ENCODE measurements at places on chromosomes 7 and 10. TPM values are rescaled to one million over a fixed set of nuclear protein-coding genes. Genes with fewer than 3 reads are reported as not detected.

CPVL gene
- 7.8 TPM for total RNA-seq

PLAC9 gene
- total RNA-seq: 6.3 TPM

RPEL1 gene
- total RNA-seq: not detected

NPSR1 gene
- 4.4 TPM for total RNA-seq

ZNF503 gene
- total RNA-seq: 1.2 TPM

FOXI2 gene
- total RNA-seq: not detected

CDC14C gene
- not detected for total RNA-seq

EPO gene
- total RNA-seq: not detected

KDM7A gene
- 19.4 TPM for total RNA-seq
